NCI-H526 treated with DMSO at 0.1 percent for 48 hours (cell line): ENCODE measurements at places on chromosomes 11 and 22.

DNA sequence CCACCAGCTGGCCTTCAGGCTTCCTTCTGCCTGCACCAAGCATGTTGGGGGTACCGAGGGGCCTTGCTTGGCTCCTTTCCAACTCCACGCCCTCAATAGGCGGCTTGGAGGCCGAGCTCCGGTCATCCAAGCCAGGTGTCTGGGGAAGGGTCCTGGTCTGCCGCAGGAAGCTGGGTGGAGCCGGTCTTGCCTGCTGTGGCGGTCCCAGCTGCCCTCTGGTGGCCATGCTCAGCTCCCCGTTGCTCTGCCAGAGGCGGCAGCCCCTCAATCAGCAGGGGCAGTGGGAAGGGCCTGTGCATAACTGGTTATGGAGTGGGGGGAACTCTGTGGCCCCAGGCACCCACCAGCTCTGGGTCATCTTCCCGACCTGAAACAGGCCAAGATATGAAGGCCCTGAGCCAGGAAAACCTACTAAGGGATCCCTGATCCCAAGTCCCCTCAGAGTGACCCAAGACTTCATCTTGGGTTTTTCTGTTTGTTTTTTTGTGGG lies 3.2 kb downstream of the ARVCF start:
- DNase-seq = no peak

DNA sequence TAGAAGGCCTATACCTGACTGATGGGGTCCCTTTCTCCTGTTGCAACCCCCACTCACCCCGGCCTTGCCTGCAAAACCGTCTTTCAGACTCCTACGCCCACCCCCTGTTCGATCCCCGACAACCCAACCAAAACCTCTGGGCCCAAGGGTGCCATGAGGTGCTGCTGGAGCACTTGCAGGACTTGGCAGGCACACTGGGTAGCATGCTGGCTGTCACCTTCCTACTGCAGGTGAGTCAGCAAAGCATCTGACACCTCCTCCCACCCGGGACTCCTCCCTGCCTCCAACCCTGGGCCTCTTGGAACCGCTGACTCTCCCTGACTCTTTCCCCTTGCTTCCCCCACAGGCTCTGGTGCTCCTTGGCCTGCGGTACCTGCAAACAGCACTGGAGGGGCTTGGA lies 1.2 kb downstream of the ROM1 start:
- no peak for DNase-seq

DNA sequence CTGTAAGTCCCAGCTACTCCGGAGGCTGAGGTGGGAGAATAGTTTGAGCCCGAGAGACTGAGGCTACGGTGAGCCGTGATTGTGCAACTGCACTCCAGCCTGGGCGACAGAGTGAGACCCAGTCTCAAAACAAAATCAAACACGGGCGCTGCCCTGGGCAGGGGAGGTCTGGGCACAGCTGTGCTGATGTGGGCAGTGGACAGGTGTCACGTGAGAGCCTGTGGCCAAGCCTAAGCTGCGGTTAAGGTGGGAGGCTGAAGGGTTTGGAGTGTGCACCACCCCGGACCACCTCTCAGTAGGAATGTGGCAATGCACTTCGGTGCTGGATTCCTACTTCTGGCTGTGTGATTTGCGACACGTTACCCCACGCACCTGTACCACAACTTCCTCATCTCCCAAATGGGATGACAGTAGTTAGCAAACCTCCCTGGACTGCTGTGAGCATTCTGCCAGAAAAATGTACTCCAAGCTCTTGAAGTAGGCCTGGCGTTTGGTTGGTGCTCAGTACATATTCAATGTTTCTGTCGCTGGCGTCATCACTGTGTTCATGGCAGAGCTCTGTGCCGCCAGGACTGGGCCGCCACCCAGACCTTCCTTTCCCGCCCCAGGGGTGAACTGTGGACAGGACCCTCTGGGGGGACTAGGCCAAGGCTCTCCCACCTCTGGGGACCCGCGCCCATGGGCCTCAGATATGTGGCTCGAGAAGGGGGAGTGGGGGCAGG lies 807 bp upstream of the ZNF74 start:
- DNase-seq = no peak

GRCh38 chr11:6529266-6529665 lies 32.2 kb downstream of the DNHD1 start:
- peak; percentile 16 for DNase-seq

DNA sequence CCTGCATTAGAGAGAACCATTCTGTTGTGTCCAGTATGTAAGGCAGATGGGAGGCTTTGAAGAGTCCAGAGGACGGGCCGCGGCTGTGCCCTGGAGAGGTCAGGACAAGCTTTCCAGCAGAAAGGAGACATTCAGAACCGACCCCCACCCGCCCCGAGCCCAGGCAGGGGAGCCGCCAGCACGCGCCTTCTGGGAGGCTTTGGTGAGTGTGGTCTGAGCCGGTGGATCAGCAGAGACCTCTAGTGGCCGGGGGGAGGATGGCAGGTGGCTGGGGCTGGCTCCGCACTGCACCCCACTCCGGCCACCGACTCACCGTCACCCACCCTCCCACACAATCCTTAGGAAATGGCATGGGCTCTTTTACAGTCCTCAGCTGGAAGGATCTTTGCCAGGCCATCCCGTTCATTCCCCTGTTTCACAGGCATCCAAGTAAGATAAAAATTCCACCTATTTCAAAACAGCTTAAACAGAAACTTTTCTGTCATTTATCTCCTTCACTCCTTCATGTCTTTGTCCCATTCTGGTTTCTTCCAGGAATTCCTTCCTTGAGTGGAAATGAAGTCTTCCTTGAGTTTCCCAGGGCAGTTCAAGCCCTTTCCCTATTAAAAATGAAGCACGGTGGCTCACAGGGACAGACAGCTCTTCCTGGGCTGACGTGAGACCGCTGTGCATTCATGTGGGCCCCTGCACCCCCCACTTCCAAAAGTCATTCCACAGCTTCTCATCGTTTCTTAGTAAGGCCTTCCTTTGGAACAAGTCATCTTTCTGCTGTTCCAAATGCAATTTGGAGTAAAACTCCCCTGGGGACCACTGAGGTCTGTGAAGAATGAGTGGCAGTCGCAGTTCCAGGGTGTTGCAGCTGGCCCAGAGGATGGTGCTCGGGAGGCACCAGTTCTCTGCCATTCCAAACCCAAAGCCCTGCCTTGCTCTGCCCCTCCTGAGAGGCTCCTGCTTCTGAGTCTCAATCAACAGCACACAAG lies 91.0 kb downstream of the FEZ1 start:
- DNase-seq = peak; percentile 41

GRCh38 chr22:19986410-19987341 lies 29.9 kb downstream of the ARVCF start:
- no peak for DNase-seq

DNA sequence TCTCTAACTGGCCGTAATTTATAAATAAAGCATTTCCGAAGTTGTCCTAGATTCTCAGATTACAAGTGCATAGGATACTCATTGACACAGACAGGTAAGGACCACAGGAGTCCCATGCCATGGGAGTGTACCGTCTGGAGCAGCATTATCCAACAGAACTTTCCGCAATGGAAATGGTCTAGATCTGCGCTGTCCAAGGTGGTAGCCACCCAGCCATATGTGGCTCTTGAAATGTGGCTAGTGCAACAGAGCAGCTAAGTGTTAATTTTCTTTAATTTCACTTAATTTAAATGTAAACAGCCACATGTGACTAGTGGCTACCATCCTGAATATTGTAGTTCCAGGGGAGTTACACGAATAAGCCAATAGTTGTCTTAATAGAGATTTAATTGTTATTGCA lies 71.3 kb downstream of the GALNT18 start:
- DNase-seq = no peak

GRCh38 chr22:31583861-31584485 lies 78.0 kb downstream of the PISD start:
- DNase-seq = no peak

- DNase-seq = peak; percentile 42
Observed at GRCh38 chr11:74255741-74256375, 55.6 kb downstream of the P4HA3 start.
